Right lobe of liver (tissue), 6 donors: ENCODE measurements at places on chromosomes 1 and 21.

GRCh38 chr1:53689223-53689622 is 49.7 kb downstream of the GLIS1 start:
- no peak for DNase-seq

DNA sequence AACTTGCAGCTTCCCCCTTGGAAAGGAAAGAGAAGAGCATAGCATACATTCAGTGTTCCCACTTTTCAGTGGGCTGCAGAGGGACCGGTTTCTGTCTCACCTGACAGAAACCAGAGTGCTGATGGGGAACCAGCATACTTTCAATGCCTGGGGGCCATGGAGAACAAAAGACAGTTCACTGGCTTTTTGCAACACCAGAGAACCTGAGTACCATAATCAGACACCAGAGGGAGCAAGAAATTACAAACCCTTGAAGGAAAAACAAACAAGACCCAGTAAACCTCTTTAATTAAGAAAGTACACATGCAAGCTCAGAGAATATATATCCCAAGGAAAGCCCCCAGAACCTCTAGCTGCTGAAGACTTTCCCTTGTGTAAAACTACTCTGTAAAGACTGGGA is 51.1 kb downstream of the CSMD2 start:
- DNase-seq = no peak

DNA sequence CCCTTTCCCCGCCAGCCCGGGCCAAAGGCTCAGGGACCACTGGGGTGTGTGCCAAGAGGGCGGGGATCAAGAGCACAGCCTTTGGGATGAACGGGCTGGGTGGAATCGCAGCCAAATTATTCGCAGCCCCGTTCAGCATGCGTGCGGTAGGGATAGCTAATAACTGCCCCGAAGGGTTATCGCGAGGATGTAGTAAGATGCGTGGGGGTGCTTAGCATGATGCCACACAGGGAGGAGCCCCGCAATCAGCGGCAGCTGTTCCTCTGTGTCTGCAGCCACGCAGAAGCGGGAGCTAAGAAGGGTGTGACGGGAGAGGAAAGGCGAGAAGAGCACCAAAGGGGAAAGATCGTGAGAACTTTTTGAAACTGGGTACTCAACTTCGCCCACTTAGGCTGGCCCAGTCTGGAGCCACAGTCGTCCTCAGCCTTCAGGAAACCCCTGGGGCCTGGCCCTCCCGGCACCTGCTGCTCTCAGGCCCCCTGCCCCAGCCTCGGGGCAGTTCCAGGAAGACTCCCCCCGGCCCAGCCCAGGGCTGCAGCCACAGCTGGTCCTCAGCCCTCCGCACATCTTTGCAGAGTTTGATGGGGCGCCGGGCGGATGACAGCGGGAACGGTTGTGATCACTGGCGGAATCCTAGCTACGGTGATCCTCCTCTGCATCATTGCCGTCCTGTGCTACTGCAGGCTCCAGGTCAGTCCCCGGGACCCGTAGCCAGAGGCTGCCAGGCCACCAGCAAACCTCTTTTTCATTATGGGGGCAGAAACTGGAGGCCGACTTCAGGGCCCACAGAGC is 64.9 kb downstream of the TOR1AIP2 start:
- DNase-seq = no peak

- no peak for DNase-seq
Observed at GRCh38 chr1:10905841-10906655, 106.4 kb upstream of the TARDBP start.

DNA sequence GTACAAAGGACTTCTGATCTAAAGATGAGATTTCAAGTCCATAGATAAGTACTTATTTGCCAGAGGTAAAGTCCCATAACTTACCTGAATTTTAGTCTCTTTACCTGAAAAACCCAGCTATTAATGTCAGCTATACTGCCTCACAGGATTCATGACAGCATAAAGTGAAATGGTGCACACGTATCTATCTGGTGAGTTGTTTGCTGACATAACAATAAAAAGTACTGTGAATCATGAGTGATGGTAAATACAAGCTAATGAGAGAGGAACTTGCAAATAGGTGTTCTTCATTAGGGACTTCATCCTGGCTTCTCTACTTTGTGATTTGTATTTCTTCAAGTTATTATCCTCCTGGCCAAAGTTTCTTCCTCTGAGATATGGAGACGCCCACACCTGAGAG is 225.1 kb upstream of the C8B start:
- DNase-seq = no peak

GRCh38 chr21:45276596-45276995 is 11.1 kb downstream of the POFUT2 start:
- DNase-seq = peak; percentile 40

DNA sequence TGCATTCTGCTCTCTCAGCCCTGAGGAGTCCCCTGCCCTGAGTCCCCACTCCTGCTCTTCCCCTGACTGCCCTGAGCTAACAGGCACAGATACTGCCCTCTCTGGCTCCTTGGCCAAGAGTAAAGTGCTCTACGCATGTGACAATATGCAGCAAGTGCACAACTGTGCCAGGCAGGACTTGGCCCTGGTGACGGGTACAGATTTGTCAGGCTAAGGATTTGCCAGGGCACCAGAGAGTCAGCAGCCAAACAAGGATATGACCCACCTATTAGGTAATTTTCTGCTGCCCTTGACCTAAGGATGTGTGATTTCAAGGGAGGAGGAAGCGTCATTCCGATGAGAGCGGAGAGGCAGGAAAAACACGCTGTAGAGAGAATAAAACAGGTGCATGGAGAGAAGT is 339.0 kb downstream of the PTPRU start:
- no peak for DNase-seq

DNA sequence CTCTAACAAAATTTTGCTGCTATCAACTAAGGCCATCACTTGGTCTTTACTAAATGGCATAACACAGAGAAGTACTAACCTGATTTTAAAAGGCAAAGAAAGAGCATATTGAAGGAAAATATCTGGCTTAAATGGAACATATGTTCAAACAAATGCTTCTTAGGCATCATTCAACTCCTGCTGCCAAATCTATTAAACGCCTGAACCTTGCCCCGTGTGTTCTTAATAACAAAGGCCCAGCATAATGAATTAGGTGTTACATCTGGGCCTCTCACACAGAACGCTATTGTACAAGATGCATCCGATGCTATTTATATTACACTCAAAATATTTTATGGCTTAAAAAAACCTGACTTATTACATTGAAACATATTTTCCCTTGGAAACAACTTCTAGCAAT is 48.4 kb downstream of the B3GALNT2 start:
- DNase-seq = no peak

- DNase-seq = no peak
Observed at GRCh38 chr1:104266612-104267011, 516.9 kb downstream of the AMY1C start.

DNA sequence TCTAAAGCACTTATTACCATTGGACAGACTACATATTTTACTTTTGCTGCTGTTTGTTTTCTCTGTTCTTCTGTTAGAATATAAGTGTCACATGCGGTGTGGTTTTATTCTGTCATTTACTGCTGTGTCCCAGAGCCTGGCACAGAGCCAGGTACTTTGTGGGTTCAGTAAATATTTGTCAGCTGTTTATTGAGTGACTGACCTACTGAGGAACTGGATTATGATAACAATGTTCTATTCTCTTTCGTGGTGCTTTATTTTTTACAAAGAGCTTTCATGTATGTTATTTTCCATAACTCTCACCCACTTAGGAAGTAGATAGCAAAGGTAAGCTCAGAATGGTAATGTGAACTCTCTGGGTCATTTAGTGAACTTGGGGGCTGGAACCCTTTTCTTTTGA is 118.8 kb downstream of the RWDD3 start:
- DNase-seq = no peak

DNA sequence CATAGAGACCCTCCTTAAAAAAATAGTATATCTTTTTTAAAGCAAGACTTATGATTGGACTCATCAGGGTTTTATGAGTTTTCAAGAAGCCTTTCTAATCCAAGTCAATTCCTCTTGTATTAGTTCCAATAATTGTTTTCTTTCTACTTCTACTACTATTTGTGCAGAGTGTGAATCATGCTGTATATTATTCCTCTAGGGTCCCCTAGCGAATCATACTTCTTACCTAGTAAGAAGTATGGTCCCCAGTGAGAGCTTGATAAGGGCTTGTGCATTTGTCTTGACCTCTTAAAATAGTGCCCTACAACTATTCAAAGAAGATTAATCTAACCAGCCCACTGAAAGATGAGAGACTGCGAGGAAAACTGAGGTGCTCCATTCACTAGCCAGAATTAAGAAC is 715.7 kb upstream of the ZP4 start:
- DNase-seq = no peak

- no peak for DNase-seq
Observed at GRCh38 chr1:91548376-91549040, 47.9 kb downstream of the CDC7 start.

GRCh38 chr1:93733340-93733739 is 51.7 kb upstream of the BCAR3 start:
- DNase-seq = no peak

DNA sequence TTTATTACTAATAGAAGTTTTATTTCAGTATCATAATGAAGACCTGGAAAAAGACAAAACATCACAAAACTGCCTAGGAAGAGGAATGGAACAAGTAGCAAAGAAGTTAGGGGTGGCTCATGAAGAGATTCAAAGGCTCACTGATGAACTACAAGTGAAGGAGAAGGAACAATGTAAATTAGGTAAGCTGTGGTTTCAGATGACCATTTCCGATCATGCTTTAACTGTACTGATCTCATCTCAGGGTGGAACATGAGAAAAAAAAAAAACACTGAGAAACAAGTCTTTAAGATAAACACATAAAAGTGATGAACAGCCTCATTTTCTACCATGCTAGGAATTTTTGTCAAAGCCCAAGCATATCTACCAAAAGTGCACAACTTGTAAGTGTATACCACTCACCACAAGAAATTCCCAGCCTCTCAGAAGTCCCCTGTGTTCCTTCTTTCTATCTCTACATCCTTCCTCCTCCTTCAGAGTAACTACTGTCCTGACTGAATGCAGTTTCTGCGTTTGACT is 19.6 kb downstream of the CCDC30 start:
- DNase-seq = no peak

GRCh38 chr1:51679435-51679834 is 62.5 kb downstream of the OSBPL9 start:
- DNase-seq = no peak

GRCh38 chr1:206578068-206578977 is 33.9 kb downstream of the EIF2D start:
- no peak for DNase-seq

DNA sequence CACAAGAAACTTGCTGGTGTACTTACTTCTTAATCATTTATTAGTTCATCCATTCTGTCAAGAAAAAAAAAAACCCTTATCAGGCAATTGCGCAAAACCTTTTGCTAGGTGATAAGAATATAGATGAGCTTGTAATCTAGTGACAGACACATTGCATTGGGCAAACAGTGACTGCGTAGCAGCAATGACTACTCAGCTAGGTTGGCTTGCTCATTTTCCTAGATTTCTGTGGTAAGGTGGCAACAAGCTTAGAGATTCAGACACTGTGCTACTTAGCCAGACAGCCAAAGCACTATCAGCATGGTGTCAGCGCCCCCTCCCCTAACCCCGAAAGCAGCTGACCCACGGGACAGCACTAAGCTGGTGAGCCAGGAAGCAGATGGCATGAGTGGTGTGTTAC is 203.1 kb downstream of the BARHL2 start:
- no peak for DNase-seq

DNA sequence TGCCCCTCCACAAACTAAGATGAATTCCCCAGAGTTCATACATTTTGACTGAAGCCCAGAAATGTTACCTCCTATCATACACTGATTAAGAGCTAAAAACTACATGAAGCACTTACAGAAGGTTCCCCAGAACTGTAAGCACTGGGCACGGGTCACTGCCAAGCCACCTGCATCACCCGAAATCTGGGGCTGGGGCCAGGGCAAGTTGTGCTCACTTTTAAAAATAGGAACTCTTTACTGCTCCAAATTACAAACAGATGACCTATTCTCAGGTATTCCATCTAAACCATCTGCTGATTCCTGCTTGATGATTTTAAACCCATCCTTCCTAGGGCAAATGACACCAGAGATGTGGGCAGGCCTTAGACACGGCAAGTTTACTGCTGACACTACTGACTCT is 4.8 kb downstream of the SETD4 start:
- no peak for DNase-seq

- DNase-seq = no peak
Observed at GRCh38 chr1:102942324-102942723, 166.0 kb downstream of the COL11A1 start.

DNA sequence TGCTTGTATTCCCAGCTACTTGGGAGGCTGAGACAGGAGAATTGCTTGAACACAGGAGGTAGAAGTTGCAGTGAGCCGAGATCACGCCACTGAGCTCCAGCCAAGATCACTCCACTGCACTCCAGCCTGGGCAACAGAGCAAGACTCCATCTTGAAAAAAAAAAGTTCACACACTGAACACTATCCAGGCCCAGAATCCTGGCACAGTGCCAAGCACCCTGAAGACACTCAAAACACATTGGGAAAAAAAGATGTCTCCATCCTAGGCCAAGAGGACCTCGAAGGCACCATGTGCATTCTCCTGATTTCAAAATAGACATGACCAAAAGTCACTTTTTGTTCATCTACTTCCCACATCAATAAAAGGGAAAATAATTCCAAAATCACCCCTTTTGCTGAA is 38.7 kb downstream of the SLC9A1 start:
- no peak for DNase-seq

DNA sequence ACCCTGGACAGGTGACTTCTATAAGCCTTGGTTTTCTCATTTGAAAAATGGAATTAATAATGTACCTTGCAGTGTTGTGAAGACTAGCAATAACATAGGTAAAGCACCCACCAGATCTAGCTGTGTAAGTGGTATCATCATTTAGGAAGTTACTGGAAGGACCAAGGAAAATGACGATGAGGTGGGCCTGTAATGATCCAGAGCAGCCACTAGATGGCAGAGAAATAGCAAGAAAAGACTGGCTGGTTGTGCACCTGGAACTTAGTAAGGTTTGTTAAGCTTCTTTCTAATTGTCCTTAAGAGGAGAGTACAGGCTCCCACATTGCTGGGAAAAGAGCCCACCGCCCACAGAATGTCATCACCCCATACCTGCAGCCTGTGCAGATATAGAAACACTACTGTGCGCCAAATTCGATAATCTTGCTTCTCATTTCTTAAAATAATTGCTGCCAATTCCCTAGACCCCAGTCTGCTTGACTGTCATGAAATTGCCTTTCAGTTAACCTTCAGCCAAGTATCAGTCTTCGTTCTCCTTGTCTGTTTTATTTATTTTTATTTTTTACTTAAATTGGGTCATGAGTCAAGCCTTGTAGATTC is 37.2 kb downstream of the WNT4 start:
- no peak for DNase-seq

- DNase-seq = no peak
Observed at GRCh38 chr1:72075425-72075824, 206.9 kb downstream of the NEGR1 start.
